ENCODE measurements at places on chromosomes 7 and 10. TPM values are rescaled to one million over a fixed set of nuclear protein-coding genes. Genes with fewer than 3 reads are reported as not detected.

Gene RNF133
- total RNA-seq, result not detected

Gene ETV1
- 27.3 TPM for total RNA-seq

- DNase-seq, result no peak
Observed at GRCh38 chr7:151923097-151923876, 33.0 kb upstream of the GALNTL5 start.

- DNase-seq, result no peak
Observed at GRCh38 chr10:119608316-119609155, 11.8 kb upstream of the TIAL1 start.

DNA sequence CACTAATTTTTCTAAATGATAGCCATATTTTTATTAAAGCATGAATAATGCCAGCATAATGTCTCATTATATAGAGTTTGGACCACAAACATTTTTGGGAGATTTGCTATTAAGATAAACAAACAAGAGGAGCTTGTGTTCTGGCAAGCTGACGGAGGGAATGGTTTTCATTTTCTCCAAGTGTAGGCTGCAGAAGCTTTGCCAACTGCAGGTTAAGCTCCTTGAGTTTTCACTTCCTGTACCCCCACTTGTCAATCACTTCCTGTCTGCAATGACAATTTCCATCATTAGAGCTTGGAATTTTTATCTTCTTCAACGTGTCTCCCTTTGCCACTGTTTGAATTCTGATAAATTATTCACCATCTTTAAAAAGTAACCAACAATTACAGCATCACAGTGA, 13.4 kb downstream of the EBF3 start:
- DNase-seq, result no peak

Data from progenitor cell of endocrine pancreas (in vitro differentiated cells).